Neural crest cell (in vitro differentiated cells): ENCODE measurements at places on chromosomes 7 and 10. TPM values are rescaled to one million over a fixed set of nuclear protein-coding genes. Genes with fewer than 3 reads are reported as not detected.

DNA sequence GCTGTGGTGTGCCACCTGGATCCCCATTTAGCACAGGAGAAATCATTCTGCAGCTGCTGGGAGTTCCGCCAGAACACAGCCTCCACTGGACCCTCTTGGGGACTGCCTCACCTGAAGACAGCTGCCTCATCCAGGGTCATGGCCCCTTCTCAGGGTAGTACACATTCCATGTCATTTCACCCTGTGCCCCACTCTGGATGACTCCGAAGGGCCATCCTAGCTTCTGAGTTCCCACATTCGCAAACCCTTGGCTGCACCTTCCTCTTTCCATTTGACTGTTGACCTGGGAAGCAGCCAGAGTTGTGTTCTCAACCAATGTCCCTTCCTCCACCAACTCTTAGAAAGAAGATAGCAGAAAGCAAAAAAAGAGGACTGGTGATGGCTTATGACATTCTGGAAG lies 125.6 kb upstream of the TBX20 start:
- no peak overlapping the region for H3K27ac ChIP-seq
- H3K4me3 ChIP-seq, result no peak overlapping the region
- H3K36me3 ChIP-seq, result no peaks in the 10 kb centered on the region
- H3K27me3 ChIP-seq, result peaks cover 10% of the 10 kb centered on the region

Gene TEX47
- total RNA-seq, result not detected in 2 replicates

Gene WDR86
- total RNA-seq, result 24.8 and 29.8 TPM in 2 replicates

Gene EZH2
- total RNA-seq, result 105 and 106 TPM in 2 replicates
